ENCODE measurements at places on chromosomes 2 and 18. TPM values are rescaled to one million over a fixed set of nuclear protein-coding genes. Genes with fewer than 3 reads are reported as not detected.

Gene USP14
- 42.1 TPM for total RNA-seq

Gene AQP4
- total RNA-seq: 3.2 TPM

Gene RGPD3
- 1.3 TPM for total RNA-seq

Gene RTP5
- not detected for total RNA-seq

Gene SPP2
- not detected for total RNA-seq

Gene RNF25
- 11.7 TPM for total RNA-seq

Gene LOXHD1
- total RNA-seq: 0.77 TPM

Gene LYPD6B
- total RNA-seq: 6.8 TPM

Gene REEP1
- total RNA-seq: 34.9 TPM

Gene LPIN2
- total RNA-seq: 52.6 TPM

Gene SERPINB13
- total RNA-seq: 0.33 TPM

Gene ANKRD36
- 209 TPM for total RNA-seq

Gene SCYGR4
- not detected for total RNA-seq

Gene PRSS56
- total RNA-seq: 9.6 TPM

Gene LHCGR
- 8.3 TPM for total RNA-seq

Gene BOLL
- total RNA-seq: 0.27 TPM

Gene TXNDC9
- total RNA-seq: 50.7 TPM

Gene DSG4
- not detected for total RNA-seq

Gene CCDC138
- total RNA-seq: 35.0 TPM

Gene EVX2
- not detected for total RNA-seq

Gene CEBPZ
- 65.3 TPM for total RNA-seq

Gene C2orf92
- total RNA-seq: 16.2 TPM

Gene CCDC178
- 3.1 TPM for total RNA-seq

Gene IL36RN
- 0.22 TPM for total RNA-seq

Gene ARMC9
- total RNA-seq: 63.1 TPM

Gene APCDD1
- total RNA-seq: 26.8 TPM

Gene ALPG
- not detected for total RNA-seq

Gene DCAF17
- 49.0 TPM for total RNA-seq

Gene FLACC1
- total RNA-seq: 2.9 TPM

Gene ALMS1
- total RNA-seq: 87.4 TPM

Gene ABCG5
- 0.27 TPM for total RNA-seq

Measured in camera-type eye (tissue), 1 donor.